ENCODE measurements at places on chromosomes 4 and X.

DNA sequence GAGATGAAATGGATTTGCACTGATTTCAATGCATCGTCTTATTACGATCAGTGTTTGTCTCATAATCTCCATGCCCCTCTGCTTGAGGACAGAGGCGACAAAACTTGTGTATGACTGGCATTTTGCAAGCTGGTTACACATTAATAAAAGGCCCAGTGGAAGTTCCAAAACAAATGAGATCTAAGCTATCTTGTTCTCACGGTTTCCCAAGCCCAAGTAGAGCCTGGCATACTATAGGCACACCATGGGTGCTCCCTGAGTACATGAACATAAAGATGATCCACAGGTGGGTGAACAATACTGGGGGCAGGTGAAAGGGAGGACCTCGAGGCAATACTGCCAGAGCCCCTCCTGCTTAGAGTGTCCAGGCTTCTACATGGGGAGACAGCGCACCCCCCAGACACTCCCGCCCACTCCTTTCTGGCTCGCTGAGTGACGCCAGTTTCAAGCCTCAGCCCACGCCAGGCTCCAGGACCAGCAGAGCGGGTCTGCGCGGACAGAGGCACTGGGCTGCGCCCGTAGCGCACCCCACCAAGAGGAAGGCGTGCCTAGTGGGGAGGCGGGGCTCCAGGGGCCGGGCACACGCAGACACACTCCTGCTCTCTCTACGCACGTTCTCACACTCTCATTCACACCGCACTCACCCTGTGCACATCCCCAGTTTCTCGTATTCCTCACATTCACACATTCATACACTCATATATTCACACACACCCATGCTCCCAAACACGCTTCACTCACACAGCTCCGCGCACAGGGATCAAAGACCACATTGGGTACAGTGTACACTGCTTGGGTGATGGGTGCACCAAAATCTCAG is 8.9 kb upstream of the GSX2 start:
- no peak for DNase-seq

DNA sequence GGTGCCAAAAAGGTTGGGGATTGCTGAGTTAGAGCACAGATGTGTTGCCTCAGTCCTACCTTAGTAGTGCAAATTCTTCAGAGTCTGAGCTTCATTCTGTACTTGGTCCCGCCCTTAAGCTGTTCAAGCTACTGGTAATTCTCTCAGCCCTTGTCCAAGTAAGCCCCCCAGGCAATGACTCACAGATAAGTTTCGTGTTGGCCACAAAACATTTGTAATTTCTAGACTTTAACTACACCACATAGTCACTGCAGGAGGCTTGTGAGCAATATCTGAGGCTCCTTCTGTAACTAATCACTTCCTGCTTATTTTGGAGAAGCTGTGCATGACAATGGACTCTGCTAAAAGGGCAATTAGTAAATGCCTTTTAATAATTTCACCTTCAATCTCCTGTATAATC is 1420.5 kb downstream of the PCDH7 start:
- DNase-seq = no peak

DNA sequence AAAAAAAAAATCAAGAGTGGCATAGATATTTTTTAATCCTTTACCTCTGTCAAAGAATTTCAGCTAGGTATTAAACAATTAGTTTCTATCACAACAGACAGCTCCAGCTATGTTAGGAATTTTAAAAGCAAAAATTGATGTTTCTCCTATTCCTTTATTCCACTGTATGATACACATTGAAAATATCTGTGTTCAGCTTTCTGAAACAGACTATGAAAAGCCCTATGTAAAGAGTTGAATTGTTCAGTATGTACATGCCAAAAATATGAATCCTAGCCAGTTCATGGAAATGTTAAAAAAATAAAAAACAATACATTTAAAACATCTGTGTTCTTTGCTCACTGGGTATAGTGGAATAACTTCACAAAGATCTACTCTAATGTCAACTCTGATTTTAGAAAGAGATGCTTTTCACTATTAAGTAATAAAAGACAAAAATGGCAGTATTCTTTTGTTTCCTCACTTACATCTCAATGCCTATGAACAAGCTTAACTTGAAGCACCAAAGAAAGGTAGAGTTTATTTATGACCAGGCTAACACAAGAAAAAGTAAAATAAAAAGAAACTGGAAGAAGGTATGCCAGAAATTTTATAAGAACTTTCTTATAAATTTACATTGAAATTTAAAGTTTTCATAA is 32.1 kb downstream of the FBXW7 start:
- no peak for DNase-seq

- no peak for DNase-seq
These were observed 28.7 kb upstream of the STOX2 start for GRCh38 chr4:183876268-183876934.

GRCh38 chr4:89305712-89306437 is 1.7 kb downstream of the GPRIN3 start:
- DNase-seq = no peak

GRCh38 chr4:16085822-16086221 is 2.0 kb upstream of the PROM1 start:
- DNase-seq = no peak

DNA sequence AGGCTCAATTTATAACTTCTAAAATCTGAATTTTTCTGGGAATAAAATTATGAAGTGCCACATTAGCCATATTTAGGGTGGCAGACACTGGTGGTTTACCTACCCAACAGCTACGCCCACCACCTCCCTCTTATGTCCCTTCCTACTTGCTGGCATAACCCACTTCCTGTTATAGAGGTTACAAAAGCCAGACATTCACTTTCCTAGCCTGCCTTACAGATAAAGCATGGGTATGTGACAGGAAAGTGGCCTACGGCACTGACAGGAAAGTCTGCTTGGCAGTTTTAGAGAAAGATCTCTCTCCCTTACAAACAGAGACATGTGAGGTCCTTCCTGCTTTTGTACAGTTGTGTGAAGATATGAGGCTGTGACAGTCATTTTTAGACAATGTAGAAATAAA is 12.4 kb downstream of the DDX53 start:
- no peak for DNase-seq

GRCh38 chr4:88738180-88738579 is 40.6 kb upstream of the NAP1L5 start:
- no peak for DNase-seq

DNA sequence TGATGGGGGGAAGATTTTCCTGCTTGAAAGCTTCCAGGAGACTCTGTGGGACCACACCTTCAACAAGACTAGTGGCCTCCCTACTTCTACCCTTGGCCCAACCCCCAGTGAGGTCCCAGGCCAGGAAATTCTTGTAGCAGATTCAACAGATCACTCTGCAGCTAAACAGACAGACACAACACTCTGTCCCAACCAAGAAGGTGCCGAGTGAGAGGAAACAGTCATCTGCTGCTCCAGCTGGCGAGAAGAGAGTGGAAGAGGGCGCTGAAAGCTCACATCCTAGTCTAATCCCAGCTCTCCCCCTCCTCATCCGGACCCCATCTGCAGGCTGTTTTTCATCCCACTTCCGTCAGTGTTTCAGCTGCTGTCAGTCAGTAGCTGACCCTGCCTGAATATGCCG is 63.4 kb downstream of the CHRDL1 start:
- no peak for DNase-seq

DNA sequence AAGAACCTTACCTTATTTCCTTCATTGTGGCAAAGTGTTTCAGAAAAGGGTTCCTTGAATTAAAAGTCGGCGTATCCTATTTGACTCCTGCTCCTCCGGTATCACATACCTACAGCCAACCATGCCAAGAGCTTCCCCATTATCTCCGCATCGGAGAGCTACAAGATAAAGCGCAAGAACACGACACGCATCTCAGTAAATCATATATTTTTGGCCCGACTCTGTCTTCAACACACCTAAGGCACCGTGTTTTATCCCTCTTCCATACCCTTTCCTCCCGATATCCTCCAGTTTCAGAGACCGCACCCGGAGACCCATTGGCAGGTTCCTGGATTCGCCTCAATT is 497 bp upstream of the THAP9 start:
- no peak for DNase-seq

DNA sequence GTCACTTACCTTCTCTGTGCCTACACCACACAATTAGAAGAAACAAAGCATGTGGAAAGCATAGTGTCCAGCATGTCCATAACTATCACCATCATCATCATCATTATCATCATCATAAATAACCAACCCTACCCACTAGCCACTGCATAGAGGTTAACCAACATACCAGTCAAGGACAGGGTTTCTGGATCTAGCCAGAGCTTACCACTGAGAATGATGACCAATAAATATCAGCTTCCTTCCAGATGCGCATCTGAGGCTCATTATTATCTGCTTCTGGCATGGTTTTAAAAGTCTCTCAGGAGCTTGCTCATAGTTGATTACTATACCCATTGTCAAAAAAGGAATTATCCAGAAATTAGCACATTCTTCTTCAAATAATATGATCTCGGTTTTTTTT is 25.5 kb upstream of the MYOZ2 start:
- no peak for DNase-seq

DNA sequence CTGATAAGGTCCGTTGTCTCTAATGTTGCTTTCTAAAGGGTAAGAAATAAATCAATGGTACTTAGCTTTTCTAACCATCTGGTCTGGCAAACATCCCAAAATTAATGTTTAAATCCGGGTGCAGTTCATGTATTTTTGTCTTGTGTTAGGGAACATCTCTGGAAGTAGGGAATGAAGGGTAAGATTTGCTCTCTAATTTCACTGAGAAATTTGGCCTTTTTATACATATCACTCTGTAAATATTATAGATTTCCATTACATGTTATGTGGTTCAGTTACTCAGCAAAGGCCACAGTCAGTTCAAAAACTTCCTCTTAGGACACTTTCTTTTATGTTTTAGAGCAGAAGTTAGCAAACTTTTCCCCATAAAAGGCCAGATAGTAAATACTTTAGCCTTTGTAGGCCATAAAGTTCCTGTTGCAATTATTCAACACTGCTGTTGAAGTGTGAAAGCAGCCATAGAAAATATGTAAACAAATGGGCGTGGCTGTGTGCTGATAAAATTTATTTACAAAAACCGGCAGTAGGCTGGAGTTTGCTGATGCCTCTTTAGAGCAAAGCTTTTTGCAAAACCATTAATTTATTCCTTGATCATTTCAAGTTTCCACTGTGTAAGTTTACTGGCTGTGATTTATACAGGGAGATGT is 218.1 kb downstream of the ANTXR2 start:
- no peak for DNase-seq

GRCh38 chr4:153573881-153574802 is 108.0 kb downstream of the TMEM131L start:
- peak; percentile 41 for DNase-seq

GRCh38 chr4:52638717-52639116 is 20.4 kb downstream of the USP46 start:
- DNase-seq = no peak

DNA sequence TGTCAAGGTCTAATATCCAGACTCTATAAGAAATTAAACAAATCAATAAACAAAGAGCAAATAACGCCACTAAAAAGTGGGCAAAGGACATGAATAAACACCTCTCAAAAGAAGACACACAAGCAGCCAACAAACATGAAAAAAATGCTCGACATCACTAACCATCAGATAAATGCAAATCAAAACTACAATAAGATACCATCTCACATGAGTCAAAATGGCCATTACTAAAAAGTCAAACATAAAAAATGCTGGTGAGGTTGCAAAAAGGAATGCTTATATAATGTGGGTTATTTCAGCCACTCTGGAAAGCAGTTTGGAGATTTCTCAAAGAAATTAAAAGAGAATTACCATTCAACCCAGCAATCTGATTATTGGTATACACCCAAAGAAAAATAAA is 481.1 kb downstream of the STPG2 start:
- DNase-seq = no peak

GRCh38 chr4:126486377-126486776 is 1146.4 kb upstream of the INTU start:
- DNase-seq = no peak

DNA sequence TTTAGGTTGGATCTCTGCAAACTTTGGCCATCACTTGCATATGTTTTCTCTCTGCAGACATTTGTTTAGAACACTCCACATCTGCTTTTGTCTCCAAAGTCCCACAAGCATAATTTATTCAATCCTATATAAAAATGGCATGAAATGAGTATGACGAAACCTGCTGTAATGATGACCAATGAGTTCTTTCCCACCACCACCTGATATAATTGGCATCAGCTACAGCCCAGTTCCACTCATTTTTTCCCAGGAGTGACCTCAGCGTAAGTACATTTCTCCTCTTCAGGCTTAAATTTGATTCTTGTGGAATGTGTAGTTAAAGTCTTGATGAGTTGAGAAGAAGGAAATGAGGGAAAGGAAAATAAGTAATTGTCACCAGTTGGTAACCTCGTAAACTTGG is 205.1 kb downstream of the AWAT2 start:
- no peak for DNase-seq

DNA sequence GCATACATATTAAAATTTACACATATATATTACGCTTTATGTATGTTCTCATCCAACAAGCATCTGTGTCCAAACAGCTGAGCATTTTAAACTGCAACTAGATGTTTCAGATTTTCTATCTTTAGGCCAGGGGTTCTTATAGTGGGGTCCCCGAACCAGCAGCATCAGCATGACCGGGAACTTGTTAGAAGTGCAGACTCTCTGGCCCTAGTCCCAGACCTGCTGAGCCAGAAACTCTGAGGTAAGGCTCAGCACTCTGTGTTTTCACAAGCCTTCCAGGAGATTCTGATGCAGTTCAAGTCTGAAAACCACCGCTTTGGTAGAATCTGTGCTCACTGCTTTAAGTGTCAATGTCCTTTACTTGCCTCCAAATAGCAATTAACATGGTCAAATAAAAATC is 266.2 kb upstream of the CASK start:
- no peak for DNase-seq

DNA sequence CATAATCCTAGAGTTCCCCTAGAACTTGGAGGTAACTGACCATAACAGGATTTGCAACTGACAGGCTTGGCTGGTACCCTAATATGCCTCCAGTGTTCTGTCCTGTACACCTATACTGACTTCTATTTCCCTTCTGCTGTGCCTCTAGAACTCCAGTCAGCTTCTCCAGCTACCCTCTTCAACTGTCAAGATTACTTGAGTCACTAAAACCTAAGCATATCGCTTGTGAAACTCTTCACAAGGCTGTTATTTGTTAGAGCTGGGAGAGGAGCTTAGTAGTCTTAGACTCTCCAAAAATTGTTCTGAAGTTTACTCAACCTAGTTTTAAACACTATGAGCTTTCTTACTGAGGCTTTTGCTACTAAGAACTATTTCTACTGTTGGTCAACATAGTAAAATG is 52.0 kb downstream of the CCNG2 start:
- DNase-seq = no peak

GRCh38 chr4:101199507-101200285 is 147.6 kb downstream of the PPP3CA start:
- DNase-seq = no peak

All from stimulated activated CD4-positive, alpha-beta T cell treated with anti-CD3 and anti-CD28 coated beads, TNF-alpha, amount 100 ng/mL, for 24 hours (primary cell).